ENCODE measurements at places on chromosomes 5 and 9. TPM values are rescaled to one million over a fixed set of nuclear protein-coding genes. Genes with fewer than 3 reads are reported as not detected.

DNA sequence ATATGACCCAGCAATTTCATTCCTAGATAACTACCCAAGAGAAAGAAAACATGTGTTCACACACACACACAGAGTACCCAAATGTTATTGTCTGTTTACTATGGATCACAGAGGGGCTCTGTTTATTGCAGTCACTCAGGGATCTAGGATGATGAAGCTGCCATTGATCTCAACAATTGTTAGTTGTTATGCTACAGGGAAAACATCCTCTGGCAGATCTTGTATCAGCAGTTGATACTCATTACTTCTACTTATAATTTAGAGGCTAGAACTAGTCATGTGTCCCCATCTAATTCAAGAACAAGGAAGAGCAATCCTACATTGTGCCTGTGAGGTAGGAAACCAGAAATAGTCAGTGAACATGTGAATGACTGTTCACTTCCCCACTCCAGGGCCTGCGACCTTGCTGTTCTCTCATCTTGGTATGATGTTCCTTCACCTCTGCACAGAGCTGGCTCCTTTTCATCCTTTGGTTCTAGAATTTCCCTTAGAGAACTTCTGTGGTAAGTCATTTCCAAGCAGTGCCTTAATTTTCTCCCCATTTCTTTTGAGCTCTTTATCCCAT, 30.3 kb downstream of the NMUR2 start:
- DNase-seq, result no peak

- no peak for DNase-seq
Measured at GRCh38 chr5:3007577-3007976, 256.1 kb upstream of the IRX2 start.

- no peak for DNase-seq
Measured at GRCh38 chr5:179255527-179256327, 89.5 kb downstream of the ADAMTS2 start.

DNA sequence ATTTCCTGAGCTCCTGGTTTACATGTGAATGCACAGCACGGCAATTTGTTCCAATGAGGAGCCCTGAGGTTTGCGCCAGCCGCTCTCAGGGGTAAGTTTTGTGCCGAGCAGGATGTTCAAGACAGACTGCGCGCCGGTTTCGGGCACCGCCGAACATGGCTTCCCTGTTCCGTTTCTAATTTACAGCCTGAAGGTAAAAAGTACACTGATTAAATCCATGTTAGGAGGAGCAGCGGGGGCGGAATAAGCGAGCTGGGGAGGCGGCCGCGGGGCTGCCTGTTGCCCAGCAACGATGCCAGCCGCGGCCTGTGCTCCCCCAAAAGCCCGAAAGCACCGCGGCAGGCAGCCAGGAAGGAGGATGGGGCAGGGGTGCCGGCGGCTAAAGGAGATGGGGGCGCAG, 6.4 kb downstream of the SOWAHA start:
- no peak for DNase-seq

GRCh38 chr9:5557606-5558587, 47.6 kb downstream of the PDCD1LG2 start:
- DNase-seq, result no peak

PFN3 gene
- not detected for total RNA-seq
